ENCODE measurements at places on chromosomes 2 and 18.

GRCh38 chr2:164657129-164657528 lies 35.8 kb upstream of the GRB14 start:
- peak; percentile 91 for DNase-seq

DNA sequence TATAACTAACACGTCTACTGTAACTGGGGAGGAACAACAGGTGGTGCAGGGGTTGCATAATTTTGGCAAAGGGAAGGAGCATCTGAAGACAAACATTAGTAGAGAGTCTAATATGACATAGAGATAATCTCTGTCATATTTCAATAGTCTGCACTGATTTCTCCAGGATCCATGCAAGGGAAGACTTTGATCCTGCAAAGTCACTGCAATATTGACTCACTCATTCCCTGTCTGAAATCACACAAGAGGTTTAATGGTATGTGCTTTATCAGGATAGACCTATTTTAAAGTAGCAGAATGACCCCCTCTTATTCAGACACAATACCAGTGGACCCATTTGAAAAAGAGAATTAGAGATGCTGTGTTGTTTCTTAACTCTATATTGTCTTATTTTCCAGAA lies 98.7 kb upstream of the CAVIN2 start:
- DNase-seq = no peak

DNA sequence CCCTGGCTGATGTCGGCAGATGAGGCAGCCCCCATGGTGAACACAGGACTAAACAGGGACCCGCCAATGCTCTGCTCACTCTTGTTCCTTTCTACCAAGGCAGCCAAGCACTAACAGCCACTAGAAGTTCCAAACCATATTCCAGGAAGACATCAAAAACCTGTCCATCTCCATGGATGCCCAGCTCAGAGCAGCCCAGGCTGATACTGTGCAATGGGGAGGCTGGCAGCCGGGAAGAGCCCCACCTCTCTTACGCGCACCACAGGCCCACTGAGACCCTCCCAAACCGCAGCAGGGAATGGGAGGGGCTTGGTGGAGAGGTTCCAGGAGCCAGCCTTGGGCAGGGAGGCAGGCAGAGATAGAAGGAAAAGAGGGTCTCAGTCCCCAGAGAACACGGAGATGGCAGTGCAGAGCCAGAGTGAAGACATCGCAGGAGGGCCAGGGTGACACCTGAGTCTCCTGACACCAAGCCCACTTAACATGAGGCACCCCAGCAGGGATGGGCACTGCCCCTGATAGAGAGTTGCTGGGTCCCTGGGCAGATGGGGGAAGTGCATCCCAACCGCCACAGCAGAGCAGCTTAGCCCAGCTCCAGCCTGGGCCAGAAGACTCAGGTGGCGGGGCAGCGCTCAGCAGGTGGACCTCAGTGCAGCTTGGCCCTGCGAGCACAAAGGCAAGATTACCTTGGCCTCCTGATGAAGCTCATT lies 3.4 kb downstream of the HS6ST1 start:
- no peak for DNase-seq

DNA sequence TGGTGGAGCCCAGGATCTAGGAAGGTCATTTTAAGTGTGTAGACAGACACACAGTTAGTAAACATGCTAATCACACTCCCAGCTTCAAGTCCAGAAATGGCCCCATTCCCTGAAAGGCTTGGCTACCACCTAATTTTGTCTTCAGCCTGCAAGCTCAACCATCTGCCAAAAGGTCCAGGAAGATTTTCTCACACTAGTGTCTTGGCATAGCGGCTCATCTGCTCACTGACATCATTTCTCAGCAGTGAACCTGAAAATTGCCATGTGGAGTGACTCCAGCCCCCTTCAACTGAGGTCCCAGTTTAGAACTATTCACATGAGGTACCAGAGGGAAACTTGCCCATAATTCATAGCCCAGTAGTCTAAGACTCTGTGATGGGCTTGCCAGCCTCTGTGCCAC lies 748.9 kb downstream of the LRP1B start:
- no peak for DNase-seq

DNA sequence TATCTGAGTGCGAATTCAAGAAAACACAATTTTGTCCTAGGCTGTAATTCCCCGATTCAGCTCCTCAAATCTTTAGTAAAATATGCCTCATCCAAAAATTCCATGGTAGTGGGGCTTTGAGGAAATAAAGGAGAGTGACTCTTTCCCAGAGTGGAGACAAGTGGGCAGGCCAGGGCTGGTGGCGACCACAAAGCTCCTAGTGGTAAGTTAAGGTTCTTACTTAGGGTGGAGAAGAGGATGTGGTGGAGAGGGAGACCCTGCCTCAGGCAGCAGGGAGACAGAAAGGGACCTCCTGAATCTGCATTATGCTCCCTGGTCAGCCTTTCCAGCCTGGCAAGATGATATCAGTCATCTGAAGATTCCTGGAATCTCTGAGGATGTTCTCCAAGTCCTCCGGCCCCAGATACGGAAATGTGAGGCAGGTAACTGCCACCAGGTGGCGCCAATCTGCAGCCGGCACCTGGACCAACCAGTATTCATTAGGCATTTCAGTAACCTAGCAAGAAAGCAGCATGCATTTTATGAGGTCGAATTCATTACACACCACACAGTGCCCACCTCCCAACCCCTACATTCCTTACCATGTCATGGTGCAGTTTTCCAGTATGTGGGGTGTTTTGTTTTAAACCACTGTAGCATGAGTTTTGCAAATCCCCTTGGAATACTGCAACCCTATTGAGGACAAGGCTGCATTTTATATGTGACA lies 106.4 kb downstream of the POLE4 start:
- DNase-seq = peak; percentile 37

DNA sequence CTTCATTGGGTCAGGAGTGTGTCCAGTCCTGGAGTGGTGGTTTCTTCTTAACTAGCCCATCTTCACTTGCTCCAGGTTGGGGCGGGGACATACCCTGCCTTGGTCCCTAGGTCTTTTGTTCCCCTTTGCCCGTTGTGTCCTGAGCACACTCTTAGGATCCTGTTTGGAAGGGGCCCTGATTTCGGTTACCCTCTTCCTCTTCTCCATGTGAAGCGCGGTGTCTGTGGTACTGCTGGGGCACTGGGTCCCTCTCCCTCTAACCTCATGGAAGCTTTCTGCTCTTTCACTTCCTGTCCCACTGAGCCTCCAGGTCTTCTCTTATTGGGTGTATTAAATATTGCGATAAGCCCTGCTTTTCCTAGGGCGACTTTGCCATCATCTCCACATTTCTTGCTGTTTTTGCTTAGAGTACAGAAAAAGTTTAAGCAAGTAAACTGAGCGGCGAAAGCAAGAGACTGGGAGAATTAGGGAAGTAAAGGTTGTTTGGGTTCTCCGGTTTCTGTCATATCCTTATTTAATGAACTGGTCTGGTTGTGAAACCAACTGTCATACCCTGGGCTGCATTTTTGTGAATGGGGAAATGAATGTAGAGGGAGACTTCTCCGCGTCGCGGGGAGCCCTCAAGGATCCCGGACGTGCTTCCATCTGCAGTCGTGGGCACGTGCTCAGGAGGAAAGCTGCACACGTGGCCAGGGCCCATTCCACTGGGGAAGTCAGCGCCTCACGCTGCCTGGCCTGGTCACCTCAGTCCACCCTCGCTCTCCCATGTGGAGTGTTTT lies 73.8 kb upstream of the B3GNT7 start:
- DNase-seq = no peak

GRCh38 chr2:46776687-46777327 lies 138.8 kb downstream of the MCFD2 start:
- DNase-seq = peak; percentile 74

- DNase-seq = no peak
Measured at GRCh38 chr2:154577390-154577789, 121.1 kb upstream of the KCNJ3 start.

DNA sequence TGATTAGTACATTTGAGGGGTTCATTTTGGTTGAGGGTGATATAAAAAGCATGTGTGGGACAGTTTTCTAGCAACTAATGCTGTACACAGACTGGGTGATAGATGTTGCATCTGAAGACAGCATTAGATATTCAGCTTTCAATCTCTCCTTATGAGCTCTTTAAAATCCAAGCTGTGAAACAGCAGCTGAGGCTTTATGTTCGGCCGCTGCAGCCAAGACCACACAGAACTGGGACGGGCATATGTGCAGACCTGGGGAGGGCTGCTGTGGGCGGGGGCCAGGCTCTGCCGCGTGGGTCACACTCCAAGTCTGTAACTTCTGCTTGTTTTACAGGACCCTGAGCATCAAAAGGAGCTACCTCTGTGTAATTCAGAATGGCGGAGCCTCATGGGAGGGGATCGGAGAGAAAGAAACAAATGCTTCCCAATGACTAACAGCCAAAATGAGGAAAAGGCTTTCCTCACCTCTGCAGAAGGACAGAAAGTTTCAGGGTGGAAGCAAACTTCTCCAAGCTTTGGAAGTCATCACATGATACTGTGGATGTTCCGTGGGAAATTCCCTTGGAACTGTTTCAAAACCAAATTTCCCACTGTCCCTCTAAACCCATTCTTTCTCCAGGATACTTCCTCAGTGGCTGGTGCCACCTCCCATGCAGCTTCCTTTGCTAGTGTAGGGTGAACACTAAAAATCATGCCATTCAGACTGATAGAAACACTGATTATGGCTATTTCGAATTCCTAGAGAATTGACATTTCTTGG lies 711.9 kb upstream of the ID2 start:
- DNase-seq = no peak

GRCh38 chr18:59002974-59003594 lies 136.6 kb upstream of the SEC11C start:
- DNase-seq = no peak

- DNase-seq = no peak
Measured at GRCh38 chr18:79393181-79393634, 2.5 kb upstream of the NFATC1 start.

DNA sequence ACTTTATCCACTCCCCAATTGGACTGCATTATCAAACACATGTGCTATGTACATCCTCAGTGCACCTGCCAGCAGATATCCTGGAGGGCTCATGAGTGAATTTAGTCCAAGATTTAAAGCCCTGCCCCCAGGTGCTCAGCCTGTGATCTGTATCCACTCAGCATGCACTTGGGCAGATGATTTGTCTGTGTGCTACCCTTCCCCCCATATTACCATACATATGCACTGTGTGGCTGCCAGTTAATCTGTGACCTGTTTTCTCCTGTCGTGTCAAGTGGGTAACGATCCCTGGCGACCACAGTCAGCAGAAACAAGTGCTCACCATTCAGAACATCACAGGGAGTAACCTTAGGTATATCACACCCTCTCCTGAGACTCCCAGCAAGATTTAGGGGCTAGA lies 10.2 kb downstream of the NAGK start:
- DNase-seq = no peak

DNA sequence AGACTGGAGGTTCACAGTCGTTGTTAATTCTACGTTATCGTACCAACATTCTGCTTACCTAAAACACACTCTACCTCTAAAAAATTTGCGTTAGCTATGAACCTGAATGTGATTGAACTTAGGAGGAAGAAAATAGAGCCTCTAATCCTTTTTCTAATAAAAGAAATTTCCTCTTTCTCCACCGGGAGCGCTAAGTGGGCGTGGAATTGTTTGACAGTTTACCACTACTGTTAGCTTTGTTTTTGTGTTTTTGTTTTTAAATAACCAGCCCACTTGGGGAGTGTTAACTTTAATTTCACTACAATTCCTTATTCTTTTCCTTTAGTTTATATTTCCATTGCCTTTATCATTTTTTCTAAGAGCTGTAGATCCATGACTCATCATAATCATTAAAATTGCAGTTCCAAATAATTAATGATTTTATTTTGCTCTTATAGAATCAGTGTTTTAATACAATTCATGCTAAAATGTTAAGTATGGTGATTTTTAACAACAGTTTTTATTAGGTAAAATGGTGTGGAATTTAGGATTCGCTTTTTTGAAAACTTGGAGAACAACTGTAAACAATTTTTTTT lies 55.0 kb upstream of the ITM2C start:
- no peak for DNase-seq

DNA sequence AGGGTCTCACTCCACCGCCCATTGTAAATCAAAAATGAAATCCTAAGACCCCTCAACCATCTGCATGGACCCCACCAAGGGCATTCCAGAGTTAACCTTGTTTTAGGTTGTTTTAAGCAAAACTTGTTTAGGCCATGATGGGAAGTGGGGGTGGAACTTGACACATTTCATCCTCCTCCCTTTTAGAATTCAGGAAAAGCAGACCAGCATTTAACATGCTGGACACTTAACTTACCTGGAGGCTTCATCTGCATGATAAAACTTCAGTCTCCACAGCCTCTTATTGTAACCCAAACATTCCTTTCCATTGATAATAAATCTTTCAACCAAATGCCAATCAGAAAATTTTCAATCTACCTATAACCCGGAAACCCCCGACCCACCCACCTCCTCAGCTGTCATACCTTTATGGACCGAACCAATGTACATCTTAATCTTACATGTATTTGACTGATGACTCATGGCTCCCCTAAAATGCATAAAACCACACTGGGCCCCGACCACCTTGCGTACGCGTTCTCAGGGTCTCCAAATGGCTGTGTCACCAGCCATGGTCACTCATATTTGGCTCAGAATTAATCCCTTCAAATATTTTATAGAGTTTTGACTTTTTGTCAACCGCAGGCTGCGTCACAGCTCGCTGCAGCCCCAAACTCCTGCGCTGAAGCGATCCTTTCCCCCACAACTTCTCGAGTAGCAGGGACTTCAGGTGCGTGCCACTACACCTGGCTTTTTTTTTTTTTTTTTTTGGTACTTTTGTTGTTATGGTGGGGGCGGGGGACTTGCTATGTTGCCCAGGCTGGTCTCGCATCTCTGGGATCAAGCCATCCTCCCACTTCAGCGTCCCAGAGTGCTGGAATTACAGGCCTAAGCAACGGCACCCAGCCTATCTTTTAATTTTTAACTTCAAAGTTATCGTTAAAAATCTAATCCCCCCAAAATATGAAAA lies 917 bp downstream of the MPPE1 start:
- no peak for DNase-seq

DNA sequence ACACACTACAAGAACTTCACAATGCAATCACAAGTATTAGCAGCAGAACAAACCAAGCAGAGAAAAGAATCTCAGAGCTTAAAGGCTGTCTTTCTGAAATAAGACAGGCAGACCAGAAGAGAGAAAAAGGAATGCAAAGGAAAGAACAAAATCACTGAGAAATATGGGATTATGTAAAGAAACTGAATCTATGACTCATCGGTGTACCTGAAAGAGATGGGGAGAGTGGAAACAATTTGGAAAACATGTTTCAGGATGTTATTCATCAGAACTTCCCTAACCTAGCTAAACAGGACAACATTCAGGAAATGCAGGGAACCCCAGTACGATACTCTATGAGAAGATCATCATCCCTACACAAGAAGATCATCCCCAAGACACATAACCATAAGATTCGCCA lies 499.0 kb upstream of the CHAC2 start:
- DNase-seq = no peak

DNA sequence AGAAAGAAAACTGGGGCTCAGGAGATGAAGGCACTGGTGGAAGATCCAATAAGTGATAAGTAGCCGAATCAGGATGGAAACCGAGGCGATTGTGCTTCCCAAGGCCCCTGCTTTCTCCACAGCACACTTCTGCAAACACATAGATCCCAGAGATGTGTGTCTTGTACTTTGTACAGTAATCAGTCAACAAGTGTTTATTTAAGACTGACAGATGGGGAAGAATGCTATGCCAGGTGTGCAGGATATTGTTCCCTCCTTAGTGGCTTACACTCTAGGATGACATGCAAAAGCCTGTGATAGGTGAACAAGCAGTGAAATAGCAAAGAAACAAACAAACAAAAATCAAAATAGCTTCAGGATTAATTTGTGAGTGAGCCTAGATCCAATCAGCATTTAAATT lies 116.6 kb downstream of the ACTR3 start:
- DNase-seq = no peak

- DNase-seq = peak; percentile 35
Measured at GRCh38 chr18:59024829-59025228, 114.9 kb upstream of the SEC11C start.

- DNase-seq = peak; percentile 27
Measured at GRCh38 chr2:177799531-177799930, 273.0 kb downstream of the PDE11A start.

Data from M059J (cell line).